PC-9 (cell line): ENCODE measurements at places on chromosomes 13 and 19. TPM values are rescaled to one million over a fixed set of nuclear protein-coding genes. Genes with fewer than 3 reads are reported as not detected.

- no peak for DNase-seq
Measured at GRCh38 chr13:86992251-86992650, 678.9 kb upstream of the SLITRK5 start.

- DNase-seq = no peak
Measured at GRCh38 chr13:110820322-110820721, 94.5 kb downstream of the ANKRD10 start.

GRCh38 chr19:16342002-16342715, 17.5 kb downstream of the KLF2 start:
- no peak for DNase-seq

GRCh38 chr19:33557196-33557595, 35.6 kb upstream of the PEPD start:
- no peak for DNase-seq

ZNF724 gene
- total RNA-seq = 8.4 and 8.7 TPM in 2 replicates

DNA sequence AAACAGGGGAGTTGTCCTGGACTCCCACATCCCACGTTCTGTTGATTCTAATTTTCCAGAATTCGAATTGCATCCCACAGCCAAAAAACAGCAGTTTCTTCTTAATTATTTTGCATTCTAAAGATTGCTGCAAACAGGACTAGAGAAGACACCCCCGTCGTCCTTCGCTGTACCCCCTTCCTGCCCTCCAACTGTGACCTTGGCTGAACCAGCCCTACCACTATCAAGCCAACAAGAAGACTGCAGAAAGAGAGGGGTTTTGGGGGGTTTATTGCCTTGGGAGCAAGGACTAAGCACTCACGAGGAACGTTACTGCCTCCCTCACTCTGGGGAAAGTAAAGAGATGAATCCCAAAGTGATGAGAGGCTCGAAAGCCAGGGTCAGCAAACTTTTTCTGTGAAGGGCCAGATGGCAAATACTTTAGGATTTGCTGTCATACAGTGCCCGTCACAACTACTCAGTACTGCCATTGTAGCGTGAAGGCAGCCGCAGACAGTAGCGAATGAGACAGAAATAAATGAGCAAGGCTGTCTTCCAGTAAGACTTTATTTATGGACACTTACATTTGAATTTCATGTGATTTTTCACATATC, 32.5 kb upstream of the KATNAL1 start:
- no peak for DNase-seq

GRCh38 chr13:20729633-20730585, 26.4 kb downstream of the IL17D start:
- no peak for DNase-seq

DCLK1 gene
- 1.3 and 1.4 TPM in 2 replicates for total RNA-seq

DNA sequence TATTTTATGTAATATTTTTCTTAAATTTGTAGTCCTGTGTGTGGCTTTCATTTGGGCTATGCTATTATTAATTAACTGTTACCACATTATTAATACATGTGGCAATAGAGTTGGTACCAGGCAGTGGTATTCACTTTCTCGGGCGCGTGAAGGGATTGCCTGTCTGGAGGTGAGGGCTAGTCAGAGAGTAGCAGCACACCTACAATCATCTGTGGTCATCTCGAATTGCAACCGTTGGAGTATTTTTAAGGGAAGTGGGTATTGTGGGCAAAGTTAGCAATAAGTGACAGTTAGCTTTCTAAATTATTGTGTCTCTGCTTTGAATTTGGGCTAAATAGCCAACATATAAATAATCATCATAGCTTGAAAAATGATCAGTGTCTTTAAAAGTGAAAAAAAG, 20.0 kb upstream of the GPR18 start:
- DNase-seq = no peak

- DNase-seq = no peak
Measured at GRCh38 chr13:39397896-39398265, 205.1 kb downstream of the LHFPL6 start.

DNA sequence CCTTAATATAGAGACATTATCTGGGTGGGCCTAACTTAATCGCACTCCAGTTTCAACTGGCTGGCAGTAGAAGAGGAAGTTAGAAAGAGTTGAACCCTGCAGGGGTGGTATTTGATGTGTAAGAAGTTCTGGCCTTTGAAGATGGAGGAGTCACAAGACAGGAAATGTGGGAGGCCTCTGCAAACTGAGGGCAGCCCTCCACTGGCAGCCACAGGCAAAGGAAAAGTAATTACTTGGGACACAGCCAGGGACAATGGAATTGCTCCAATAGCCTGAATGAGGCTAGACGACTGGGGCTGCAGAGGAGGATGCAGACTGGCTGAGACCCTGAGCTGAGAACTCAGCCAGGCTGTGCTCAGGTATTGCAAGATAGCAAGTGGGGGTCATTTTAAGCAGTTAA, 703.3 kb upstream of the ARGLU1 start:
- DNase-seq = no peak

DNA sequence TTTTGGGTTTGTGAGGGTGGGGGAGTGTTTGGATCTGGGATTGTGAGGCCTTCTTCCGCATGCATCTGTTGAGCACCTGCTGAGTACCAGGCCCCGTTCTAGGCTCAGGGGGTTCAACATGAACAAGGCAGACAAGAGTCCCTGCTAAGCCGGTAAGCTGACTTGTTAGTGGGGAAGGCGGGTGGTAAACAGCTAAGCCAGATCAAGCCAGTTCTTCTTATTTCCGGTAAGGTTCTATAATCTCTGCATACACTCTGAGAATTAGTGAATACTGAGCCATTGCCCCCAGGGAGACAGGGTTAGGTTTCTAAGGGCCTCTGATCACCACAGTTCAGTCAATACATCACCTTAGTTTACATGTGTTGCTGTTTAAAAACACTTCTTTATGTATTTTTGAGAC, 9.9 kb upstream of the EHD2 start:
- DNase-seq = no peak

DNA sequence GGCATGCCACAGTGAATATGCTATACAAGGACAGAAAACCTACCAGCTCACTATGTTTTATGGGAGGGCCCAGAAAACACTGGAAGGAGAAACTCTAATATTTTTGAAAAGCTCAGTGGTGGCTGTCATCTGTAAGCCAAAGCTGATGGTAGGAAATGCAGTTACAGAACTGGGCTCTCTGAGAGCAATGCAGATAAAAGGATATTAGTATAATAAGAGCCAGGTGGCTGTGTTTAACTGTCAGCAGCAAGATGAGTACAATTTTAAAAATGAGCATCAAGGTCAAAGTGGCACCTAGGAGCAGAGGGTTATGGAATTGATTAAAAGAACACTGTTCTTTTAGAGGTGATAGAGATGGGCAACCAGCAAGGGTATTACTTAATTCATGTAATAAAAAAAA, 345.0 kb downstream of the NDFIP2 start:
- no peak for DNase-seq

- peak; percentile 37 for DNase-seq
Measured at GRCh38 chr19:22545751-22546150, 88.4 kb upstream of the ZNF492 start.

KIR3DL1 gene
- not detected in 2 replicates for total RNA-seq

GRCh38 chr13:97188207-97188606, 33.9 kb upstream of the MBNL2 start:
- DNase-seq = no peak

ELANE gene
- not detected in 2 replicates for total RNA-seq

IGFL3 gene
- total RNA-seq = 0.96 TPM in 1 of 2 replicates, not detected in the other

FGF22 gene
- 0.35 TPM in 1 of 2 replicates, not detected in the other for total RNA-seq

DNA sequence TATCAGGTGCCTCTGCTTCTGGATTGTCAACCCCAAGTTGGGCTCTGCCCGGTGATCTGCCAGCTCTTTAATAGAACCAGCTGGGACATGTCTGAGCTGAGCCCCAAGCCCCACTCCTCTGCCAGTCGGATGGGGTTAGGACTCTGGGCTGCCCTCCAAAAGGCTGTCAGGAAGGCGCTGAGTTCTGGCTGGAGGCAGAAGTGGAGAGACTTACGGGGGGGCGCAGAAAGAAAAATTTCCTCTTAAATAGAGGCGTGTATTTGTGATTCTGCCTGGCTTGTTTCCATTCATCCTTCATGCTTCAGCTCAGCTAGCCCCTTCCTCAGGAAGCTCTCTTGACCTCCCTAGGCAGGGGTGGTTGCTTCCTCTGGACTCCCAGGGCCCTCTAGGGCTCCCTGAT, 985 bp upstream of the KCNK6 start:
- DNase-seq = no peak

GRCh38 chr19:6204212-6204611, 68.7 kb downstream of the ACSBG2 start:
- peak; percentile 67 for DNase-seq

IRGC gene
- total RNA-seq = not detected in 2 replicates

- DNase-seq = no peak
Measured at GRCh38 chr13:51945149-51945548, 66.1 kb downstream of the ATP7B start.

PRR19 gene
- total RNA-seq = 0.85 and 1.1 TPM in 2 replicates

ZNF90 gene
- 3.7 and 4.2 TPM in 2 replicates for total RNA-seq

CABP5 gene
- not detected in 2 replicates for total RNA-seq

CBY2 gene
- total RNA-seq = not detected in 2 replicates

GRCh38 chr13:85825454-85825853, 26.2 kb upstream of the SLITRK6 start:
- no peak for DNase-seq

- DNase-seq = no peak
Measured at GRCh38 chr13:111483621-111483987, 163.2 kb downstream of the TEX29 start.

DNA sequence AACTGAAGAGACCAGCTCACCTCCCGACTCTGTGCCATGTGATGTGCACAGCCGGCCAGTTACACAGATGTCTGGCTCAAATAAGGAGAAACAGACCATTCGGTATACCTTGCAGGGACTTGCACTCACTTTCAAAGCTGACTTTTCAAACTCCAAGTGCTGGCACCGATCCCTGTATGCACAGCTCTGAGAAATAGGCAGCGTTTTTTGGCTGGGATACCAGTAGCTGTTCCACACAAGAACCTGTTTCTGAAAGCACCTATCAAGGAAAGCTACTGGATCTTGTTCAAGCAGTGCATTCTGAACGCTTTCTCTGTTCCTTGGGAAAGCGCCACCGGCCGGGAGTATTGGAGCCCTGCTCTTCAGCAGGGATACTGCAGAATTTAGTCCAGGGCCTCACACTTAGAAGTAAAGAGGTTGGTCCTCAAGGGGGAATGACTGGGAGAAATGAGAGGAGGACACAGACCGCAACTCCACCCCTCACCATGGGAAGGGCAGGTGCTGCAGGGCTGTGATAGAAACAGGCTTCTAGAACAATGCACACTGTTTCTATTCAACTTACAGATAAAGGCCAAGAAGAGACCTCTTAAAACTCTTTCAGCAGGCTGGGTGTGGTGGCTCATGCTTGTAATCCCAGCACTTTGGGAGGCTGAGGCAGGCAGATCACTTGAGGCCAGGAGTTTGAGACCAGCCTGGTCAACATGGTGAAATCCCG, 53.6 kb upstream of the PABPC3 start:
- DNase-seq = no peak

GRCh38 chr13:102484329-102484728, 82.5 kb upstream of the FGF14 start:
- DNase-seq = no peak

DNA sequence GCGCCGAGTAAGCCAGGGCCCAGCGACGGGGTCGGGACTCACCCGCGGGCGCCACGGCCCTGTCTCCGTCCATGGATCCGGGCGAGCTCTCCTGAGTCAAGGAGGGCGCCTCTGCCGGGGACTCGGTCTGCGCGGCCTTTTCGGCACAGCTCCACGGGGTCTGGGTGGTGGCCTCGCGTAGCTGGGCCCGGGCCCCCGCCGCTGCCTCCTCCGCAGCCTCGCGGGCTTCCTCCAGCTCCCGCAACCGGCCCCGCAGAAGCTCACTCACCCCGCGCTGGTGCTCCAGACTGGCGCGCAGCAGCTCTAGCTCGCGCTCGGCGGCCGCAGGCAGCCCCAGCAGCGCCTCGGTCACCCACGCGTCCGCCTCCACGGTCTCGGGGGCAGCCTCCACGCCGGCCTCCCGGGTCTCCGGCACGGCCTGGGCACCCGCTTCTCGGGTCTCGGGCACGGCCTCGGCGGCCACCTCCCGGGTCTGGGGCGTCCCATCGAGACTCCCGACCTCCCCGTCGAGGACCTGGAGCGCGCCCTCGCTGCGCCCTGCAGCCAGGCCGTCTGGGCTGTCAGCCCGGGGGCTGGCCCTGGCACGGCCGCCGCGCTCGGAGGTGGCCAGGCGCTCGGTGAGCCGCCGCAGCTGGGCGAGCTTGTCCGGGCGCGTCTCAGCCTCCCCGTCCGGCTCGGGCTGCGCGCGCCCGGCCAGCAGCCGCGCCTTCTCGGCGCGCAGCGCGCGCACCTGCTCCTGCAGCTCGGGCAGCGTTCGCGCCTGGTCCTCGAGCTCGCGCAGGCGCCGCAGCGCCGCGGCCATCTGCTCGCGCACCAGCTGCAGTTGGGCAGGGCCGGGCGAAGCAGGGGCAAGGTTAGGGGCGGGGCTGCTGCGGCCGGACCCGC, 8.4 kb downstream of the KANK3 start:
- peak; percentile 83 for DNase-seq

RGL3 gene
- total RNA-seq = 100 and 125 TPM in 2 replicates

TEX29 gene
- total RNA-seq = not detected in 2 replicates

ZSWIM4 gene
- total RNA-seq = 15.2 and 15.8 TPM in 2 replicates

AMER2 gene
- not detected in 2 replicates for total RNA-seq

IL11 gene
- 4.1 and 6.6 TPM in 2 replicates for total RNA-seq

FAM216B gene
- not detected in 2 replicates for total RNA-seq

FFAR3 gene
- not detected in 2 replicates for total RNA-seq

LILRB1 gene
- total RNA-seq = not detected in 2 replicates

FBXO17 gene
- 8.1 and 11.1 TPM in 2 replicates for total RNA-seq

DNA sequence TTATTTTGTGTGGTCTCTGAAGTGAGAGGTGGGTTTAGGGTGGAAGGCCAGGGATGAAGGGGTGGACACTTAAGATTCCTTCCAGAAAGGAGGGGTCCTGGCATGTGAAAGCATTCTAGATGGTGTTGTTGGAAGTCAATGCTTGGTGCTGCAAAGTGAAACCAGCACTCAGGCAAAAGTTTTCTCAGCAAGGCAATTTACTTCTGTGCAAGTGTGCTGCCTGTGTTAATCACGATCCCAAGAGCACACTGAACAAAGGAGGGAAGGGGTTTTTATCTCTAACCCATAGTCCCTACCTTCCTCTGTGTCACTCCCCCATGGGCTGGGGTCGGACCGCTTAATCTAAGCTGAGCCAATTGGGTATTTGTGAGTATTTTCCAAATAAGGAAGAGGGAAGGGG, 1.3 kb downstream of the ZNF134 start:
- no peak for DNase-seq

GFY gene
- not detected in 2 replicates for total RNA-seq

DNA sequence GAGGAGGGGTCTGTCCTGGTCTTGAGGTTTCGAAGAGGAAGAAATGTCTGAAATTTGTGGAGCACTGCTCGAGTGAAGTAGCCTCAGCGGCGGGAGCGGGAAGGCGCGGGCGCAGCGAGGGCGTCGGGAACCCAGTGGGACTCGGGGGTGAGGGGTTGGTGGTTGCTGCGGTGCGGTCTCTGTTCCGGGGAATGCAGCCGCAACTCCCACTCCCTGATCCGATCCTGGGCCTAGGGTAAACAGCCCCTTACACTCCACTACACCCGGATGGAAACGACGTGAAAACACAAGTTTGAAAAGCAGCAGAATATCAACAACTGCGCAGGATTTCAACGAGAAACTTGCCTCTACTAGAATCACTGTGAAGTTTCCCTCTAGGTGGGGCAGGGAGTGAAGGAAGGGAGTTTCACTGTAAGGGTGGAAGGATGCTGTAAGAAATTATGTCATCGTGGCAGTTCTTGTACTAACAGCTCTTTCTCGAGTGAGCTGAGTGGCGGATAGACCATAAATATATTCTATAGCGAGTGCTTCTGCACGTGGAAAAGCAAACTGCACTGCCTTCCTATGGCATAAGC, 2.0 kb upstream of the KLF12 start:
- no peak for DNase-seq

CERS1 gene
- 2.7 and 4.9 TPM in 2 replicates for total RNA-seq

- no peak for DNase-seq
Measured at GRCh38 chr13:29125934-29126424, 305.8 kb downstream of the MTUS2 start.

GZMM gene
- 0.39 and 0.88 TPM in 2 replicates for total RNA-seq

ADGRE2 gene
- total RNA-seq = 0.25 and 0.26 TPM in 2 replicates

HSH2D gene
- 10.9 and 13.7 TPM in 2 replicates for total RNA-seq

KLK14 gene
- 0.35 and 0.57 TPM in 2 replicates for total RNA-seq
